Kidney (tissue), 22 donors: ENCODE measurements at places on chromosomes 6 and 20. TPM values are rescaled to one million over a fixed set of nuclear protein-coding genes. Genes with fewer than 3 reads are reported as not detected.

GRCh38 chr6:96196633-96197032 is 180.9 kb downstream of the FUT9 start:
- no peak overlapping the region for H3K27ac ChIP-seq
- no peaks in the 10 kb centered on the region for H3K4me1 ChIP-seq
- H3K36me3 ChIP-seq = no peaks in the 10 kb centered on the region
- H3K27me3 ChIP-seq = no peaks in the 10 kb centered on the region
- no peak for DNase-seq
- H3K4me3 ChIP-seq = no peak overlapping the region

The ARMC12 gene
- 0.47 TPM for total RNA-seq

The JPH2 gene
- total RNA-seq = 11.4 TPM

DNA sequence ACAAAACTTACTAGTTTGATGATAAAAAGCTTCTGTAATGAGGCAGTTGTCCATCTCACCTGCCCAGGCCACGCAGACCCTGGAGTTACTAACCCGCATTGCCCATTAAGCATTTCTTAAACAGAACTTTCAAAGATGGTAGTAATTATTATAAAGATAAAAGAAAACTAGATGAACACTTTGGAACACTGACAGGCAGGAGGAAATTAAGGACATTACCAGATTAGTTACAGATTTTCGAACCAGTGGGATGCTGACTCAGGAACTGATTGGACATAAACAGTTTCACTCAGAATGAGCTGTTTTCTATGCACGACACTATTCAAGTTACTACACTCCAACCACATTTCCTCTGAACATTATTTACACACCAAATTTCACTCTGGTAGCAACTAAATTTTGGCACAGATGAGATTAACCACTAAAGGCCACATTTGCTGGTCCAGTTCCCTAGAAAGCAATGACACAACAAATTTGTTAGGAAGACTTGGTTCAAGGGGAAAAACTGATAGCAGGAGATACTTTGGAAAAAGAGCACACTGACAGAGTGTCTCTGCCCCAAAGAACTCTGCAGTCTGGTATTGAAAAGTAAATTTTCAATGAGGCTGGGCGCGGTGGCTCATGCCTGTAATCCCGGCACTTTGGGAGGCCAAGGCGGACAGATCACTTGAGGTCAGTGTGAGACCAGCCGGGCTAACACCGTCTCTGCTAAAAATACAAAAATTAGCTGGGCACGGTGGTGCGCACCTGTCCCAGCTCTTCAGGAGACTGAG is 3.0 kb downstream of the ROMO1 start:
- no peaks in the 10 kb centered on the region for H3K27me3 ChIP-seq
- DNase-seq = no peak
- peaks cover 2% of the 10 kb centered on the region for H3K4me1 ChIP-seq
- H3K27ac ChIP-seq = no peak overlapping the region

GRCh38 chr20:50009521-50010454 is 27.0 kb downstream of the SNAI1 start:
- no peaks in the 10 kb centered on the region for H3K27me3 ChIP-seq
- H3K36me3 ChIP-seq = no peaks in the 10 kb centered on the region
- no peak for DNase-seq
- no peak overlapping the region for H3K4me3 ChIP-seq

The RSPO3 gene
- total RNA-seq = 8.9 TPM

DNA sequence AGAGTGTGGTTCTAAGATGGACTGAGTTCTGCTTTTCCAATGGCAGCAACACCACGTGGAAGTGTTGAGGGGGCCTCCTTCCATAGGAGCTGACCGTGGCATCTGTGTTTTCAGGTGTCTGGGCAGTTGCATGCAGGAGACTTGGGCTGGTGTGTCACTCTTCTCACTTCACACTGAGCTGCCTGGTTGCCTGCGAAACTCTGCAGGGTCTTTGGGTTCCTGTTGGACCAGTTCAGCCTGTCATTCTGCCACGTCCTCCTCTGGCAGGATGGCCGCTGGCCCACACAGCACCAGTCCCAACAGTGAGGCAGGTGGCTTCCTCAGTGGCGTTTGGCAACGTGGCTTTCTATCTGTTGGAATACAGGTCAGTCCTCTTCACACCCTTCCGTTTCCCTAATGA is 16.1 kb upstream of the UNC93A start:
- H3K4me1 ChIP-seq = no peaks in the 10 kb centered on the region
- no peak overlapping the region for H3K4me3 ChIP-seq
- no peak for DNase-seq

The GSTA3 gene
- not detected for total RNA-seq

The SH3BGRL2 gene
- 14.6 TPM for total RNA-seq

DNA sequence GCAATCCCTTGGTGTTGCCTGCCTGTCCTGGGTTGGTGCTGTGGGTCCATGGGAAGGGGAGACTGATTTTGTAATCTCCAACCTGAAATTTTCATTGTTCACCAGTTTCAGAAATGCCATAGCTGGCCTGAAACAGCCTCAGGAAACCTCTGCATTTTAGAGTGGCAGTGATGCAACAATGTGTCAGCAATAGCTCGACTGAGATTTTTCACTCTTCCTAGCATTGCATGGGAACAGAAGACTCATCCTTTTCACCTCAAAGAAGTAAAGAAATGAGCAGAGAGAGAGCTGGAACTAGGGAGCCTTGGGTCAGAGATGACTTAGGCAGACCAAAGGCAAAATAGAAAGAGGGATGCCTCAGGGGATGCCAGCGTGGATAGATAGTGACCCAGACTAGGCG is 23.7 kb upstream of the TMEM14A start:
- H3K4me1 ChIP-seq = no peaks in the 10 kb centered on the region
- H3K27ac ChIP-seq = no peak overlapping the region
- H3K4me3 ChIP-seq = no peak overlapping the region
- no peaks in the 10 kb centered on the region for H3K36me3 ChIP-seq

The FAM217A gene
- total RNA-seq = not detected

GRCh38 chr20:52305024-52305645 is 113.6 kb upstream of the ZFP64 start:
- H3K36me3 ChIP-seq = no peaks in the 10 kb centered on the region
- H3K4me3 ChIP-seq = no peak overlapping the region

- DNase-seq = no peak
- no peak overlapping the region for H3K4me3 ChIP-seq
- no peaks in the 10 kb centered on the region for H3K4me1 ChIP-seq
- no peaks in the 10 kb centered on the region for H3K27me3 ChIP-seq
- no peak overlapping the region for H3K27ac ChIP-seq
- no peaks in the 10 kb centered on the region for H3K36me3 ChIP-seq
These were observed 330.8 kb downstream of the PRL start for GRCh38 chr6:21965953-21966539.
